ENCODE measurements at places on chromosomes 11 and 22.

DNA sequence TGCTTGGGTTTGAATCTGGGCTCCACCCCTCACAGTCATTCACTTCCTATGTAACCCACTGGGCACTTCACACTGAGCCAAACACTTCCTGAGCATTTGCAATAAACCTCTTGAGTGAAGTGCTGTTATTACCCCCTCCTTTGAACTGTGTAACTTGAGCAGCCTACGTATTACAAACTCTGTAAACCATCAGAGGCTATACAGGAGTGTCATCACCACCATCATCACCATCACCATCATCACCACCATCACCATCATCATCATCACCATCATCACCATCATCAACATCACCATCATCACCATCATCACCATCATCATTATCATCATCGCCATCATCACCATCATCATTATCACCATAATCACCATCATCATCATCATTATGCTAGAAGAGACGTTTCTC is 18.4 kb downstream of the RTL6 start:
- DNase-seq, result no peak

DNA sequence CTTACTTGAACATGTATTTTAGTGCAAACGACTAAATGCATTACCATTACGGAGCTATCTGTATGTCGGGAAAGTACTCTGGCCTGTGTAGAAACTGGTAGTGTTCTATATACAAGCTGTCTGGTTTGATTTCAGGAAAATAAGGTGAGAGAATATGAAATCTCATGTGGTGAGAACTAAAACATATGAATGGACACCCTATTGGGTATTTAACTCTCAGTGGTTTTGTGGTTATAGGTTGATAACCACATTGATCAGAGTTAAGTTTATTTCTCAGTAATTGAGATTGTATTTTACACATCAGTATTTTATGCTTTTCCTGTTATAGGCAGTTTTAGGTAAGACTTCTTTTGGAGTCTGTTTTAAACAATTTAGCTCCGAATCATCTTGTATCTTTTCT is 10.4 kb downstream of the ANO5 start:
- DNase-seq, result no peak

- no peak for DNase-seq
Measured at GRCh38 chr11:108891909-108892511, 227.1 kb downstream of the DDX10 start.

DNA sequence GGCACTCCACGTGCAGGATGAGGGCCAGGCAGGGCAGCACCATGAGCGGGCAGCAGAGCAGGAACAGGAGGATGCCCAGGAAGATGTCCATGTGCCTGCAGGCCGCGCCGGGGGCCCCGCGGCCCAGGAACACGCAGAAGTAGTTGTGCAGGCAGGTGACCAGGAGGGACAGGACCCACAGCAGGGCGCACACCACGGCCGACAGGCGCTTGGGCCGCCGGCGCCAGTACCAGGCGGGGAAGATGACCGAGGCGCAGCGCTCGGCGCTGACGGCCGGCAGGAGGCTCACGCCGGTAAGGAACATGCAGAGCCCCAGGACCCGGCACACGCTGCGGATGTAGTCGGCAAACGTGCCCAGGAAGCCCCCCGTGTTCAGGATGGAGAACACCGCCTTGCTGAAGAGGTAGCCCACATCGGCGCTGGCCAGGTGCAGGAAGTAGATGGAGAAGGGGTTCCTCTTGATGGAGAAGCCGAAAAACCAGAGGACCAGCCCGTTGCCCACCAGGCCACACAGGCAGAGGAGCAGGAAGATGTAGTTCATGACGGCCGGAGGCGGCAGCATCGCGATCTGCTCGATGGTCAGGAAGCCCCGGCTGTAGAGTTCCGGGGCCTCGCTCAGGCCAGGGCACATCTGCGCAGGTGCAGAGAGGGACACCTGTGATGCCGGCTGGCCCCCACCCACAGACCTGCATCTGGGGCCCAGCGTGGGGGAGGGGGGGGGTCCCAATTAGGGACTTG is 7.2 kb downstream of the MRGPRF start:
- no peak for DNase-seq

DNA sequence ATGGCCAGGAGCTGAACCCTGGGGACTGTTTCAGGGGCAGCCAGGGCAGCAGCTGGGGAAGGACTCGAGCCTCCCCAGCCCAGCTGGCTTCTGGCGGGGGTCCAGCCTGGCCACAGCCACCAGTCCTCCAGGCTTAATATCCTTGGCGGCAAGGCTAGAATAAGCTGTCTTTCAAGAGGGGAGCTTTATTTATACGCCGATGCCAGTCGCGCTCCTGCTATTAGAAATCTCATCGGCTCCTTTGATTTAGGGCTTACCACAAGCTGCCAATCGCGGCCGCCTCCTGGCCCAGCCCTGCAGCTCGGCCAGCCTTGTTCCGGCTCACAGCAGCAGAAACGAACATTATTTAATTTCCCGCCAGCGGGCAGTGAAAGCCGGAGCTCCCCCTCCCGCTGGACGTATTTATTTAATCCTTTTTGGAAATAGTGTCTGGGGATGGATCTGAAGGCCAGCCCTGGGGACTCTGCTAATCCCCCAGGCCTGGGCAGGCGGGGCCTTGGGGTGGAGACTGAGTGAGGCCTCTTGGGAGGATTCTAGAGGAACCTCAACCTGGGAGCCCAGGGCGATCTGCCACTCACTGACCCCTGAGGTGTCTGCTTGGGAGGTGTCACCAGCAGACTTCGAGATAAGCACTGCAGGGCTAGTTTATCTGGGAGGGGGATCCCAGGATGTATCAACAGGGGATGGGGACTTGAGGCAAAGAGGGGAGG is 363.1 kb downstream of the MN1 start:
- peak; percentile 30 for DNase-seq

DNA sequence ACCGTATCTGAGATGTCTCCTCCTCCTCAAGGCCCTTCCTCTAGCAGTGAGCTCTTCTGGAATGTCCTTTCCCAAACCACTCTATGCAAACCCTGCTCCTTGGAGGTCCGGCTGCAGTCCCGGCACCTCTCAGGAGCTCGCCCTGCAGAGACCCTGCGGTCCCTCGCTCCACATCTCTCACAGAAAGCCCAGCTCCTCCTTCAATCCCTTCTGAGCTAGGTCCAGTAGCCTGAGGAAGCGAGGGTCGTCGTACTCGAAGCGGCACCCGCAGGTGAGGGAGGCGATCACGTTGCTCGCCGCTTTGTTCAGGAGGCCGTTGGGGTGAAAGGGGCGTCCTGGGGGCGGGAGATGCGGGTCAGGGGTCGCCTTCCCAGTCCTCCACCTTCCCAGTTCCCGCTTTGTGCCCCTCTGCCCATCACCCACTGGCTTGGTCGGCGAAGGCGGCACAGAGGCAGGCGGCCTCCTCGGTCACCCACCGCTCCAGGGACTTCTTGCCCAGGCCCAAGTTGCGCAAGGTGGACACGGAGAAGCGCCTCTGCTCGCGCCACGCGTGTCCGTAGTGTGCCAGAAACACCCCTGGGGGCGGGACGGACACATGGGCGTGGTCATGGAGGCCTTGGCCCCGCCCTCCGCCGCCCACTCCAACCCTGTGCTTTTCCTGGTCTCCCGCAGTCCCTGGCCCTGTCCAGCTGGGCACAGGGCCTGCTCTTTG is 21.5 kb upstream of the CYP2D6 start:
- no peak for DNase-seq

- no peak for DNase-seq
Measured at GRCh38 chr22:45446216-45446615, 32.7 kb downstream of the RIBC2 start.

DNA sequence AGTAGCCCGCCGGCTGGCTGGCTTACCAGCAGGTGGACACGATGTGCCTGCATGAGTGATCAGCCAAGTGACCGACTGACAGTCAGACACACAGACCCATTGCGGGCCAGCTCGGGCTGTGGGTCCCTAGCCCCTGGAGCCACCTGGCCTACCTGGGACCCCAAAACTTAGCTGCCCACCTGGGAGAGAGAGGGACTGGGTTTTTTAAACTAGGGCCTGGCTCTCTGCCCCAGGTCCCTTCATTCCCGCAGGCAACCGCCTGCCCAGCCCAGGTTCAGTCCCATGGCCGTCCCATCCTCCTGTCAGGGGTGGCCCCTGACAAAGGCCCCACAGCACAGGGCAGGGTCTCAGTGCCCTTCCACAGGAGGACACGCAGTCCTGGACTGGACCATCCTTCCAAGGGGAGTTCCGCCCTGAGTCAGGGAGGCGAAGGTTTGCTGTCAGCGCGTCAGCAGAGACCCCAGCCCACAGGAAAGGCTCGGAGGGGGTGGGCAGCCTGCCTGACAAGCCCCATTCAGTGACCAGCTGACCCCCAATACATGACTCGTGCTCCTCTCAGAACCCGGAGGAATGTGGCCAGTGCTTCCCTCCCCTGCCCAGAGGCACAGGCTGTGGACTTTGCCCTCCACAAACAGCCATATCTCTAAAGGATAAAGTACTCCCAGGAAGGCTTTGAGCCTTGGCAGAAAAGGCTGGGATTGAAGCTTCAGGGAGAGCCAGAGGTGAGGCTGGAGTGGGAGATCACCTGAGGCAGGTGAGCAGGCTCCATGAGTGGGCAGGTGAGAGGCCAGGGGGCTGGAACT is 8.4 kb downstream of the SLCO2B1 start:
- DNase-seq, result no peak

DNA sequence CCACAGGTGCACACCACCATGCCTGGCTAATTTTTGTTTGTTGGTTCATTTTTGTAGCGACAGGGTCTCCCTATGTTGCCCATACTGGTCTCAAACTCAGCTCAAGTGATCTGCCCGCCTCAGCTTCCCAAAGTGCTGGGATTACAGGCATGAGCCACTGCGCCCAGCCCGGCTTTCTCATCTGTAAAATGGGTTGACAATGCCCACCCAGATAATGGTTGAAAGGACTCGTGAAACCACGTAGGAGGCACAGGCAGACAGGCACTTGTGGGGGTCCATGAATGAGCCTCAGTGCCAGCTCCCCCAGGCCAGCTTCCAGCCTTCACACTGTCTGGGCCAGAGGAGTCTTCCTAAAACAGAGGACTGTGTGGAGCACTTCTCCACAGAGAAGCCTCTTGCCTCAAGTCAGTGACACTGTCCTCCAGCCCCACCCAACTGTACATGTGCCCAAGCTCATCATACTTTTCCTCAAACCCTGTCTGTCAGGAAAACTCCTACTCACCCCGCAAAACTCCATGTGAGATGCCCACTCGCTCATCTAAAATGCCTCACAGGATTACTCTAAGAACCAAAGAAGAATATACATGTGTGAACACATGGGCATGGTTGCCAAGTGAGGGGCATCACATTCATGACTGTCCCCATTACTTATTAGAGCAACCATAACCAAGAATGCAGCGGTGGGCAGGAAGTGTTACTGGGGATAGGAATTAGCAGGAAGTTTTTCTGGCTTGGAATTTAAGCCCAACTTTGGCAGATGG is 32.1 kb upstream of the WNT7B start:
- no peak for DNase-seq

- DNase-seq, result no peak
Measured at GRCh38 chr11:77656362-77656761, 18.8 kb upstream of the CLNS1A start.

DNA sequence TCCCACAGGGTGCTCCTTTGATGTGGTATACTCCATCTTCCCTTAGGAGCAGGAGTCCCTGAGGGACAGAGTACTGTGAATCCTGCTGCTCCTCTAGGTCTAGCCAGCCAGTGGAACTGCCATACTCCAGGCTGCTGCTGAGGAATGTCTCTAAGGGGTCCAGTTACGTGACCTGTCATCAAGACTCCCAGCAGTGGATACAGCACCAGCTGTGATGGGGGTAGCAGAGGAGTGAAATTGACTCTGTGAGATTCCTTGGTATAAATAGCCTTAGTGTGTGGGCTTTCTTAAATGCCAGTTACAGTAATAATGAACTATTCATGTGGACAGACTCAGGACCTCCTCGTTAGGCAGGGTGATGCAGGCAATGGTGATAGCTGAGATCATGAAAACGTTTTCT is 140.4 kb upstream of the LUZP2 start:
- no peak for DNase-seq

- no peak for DNase-seq
Measured at GRCh38 chr11:70118642-70119041, 40.5 kb downstream of the ANO1 start.

GRCh38 chr22:24146791-24147353 is 34.4 kb upstream of the SUSD2 start:
- DNase-seq, result no peak

DNA sequence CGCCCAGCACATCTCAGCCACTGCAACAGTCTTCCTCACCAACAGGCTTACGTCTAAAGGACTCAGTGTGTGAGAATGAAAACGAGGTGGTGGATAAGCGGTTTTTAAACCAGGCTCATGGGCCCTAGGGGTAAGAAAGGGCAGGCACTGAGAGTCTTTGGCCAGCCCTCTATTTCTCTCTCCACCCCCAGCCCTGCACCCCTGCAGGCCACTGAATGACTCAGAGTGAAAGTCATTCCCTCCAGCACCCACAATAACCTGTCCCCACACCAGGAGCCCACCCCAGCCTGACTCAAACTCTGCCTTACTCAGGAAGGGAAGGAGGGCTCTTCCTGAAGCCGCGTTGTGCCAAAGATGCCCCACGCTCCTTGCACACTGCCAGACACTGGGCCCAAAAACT is 72.0 kb downstream of the LARGE1 start:
- DNase-seq, result no peak

DNA sequence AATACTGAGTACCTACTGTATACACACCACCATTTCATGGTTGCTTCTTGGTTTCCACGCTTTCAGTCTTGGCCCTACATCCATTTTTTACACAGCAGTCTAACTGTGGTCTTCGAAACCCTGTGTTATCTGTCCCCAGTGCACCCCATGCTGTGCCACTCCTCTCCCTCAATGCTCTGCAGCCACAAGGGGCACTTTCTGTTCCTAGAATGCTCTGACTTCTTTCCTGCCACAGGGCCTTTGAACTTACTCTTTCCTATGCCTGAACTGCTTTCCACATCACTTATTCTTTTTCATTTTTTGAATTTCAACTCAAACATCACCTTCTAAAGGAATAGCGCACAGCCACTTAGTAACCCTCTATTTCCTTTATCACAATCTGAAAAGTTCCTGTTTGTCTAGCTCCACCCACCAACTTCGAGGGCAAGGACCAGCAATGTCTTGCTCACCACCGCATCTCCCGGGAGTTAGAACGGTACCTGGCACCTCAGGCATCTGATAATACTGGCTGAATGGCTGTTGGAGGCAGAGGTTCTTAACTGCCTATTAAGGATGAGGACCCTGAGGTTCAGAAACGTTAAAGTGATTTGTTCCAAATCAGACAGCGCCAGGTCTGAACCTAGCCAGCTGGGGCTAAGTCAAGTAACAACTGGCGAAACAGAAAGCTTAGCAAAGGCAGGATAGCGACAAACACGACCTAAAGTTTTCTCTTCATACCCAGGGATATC is 568 bp downstream of the ALG8 start:
- DNase-seq, result no peak

DNA sequence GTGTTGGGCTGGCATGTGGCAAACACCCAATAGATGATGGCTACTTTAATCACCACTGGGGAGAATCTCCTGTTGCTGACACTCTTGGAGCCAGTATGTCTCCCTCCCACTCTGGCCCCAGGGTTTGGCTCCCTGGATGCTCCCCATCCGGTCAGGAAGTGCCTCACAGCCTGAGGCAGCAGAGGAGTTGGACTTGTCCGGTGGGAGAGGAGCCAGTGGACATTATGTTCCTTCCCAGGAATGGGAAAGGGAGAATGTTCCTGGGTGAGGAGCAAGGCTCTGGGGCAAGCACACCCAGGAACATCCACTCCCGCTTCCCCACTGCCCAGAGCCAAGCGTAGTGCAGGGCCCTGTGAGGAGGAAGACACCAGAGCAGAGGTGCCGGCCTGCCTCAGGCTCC is 84.6 kb upstream of the NAV2 start:
- no peak for DNase-seq

Measured in hypothalamus (tissue), 51 donors.